Vein endothelial cell (primary cell): ENCODE measurements at places on chromosomes 5 and 9. TPM values are rescaled to one million over a fixed set of nuclear protein-coding genes. Genes with fewer than 3 reads are reported as not detected.

Gene NEURL1B
- 0.65 and 1.6 TPM in 2 replicates for total RNA-seq

Gene PCDHGB6
- 4.3 and 6.2 TPM in 2 replicates for total RNA-seq

Gene FAM219A
- total RNA-seq, result 20.6 and 26.9 TPM in 2 replicates

Gene PDLIM4
- total RNA-seq, result 47.4 and 56.8 TPM in 2 replicates

Gene PHYHD1
- total RNA-seq, result 0.19 and 1.3 TPM in 2 replicates

Gene LECT2
- not detected in 2 replicates for total RNA-seq

Gene SPATA31C1
- total RNA-seq, result not detected in 2 replicates

Gene ZFYVE16
- 23.2 and 29.2 TPM in 2 replicates for total RNA-seq

Gene AQP7
- 0.19 TPM in 1 of 2 replicates, not detected in the other for total RNA-seq

Gene CDK7
- total RNA-seq, result 47.6 and 55.9 TPM in 2 replicates

Gene MARCOL
- not detected in 2 replicates for total RNA-seq

Gene SLC6A3
- total RNA-seq, result not detected in 2 replicates

Gene DNM1
- 0.48 and 0.98 TPM in 2 replicates for total RNA-seq

Gene GABRG2
- total RNA-seq, result not detected in 2 replicates

Gene REEP2
- total RNA-seq, result 4.2 and 4.6 TPM in 2 replicates

Gene ZNF483
- total RNA-seq, result 2.8 and 2.9 TPM in 2 replicates

Gene CBY3
- not detected in 2 replicates for total RNA-seq

Gene PRUNE2
- total RNA-seq, result 6.5 and 7.8 TPM in 2 replicates

Gene TLN1
- total RNA-seq, result 294 and 296 TPM in 2 replicates

Gene F12
- 0.57 and 1.6 TPM in 2 replicates for total RNA-seq

Gene LIFR
- total RNA-seq, result 60.4 and 75.7 TPM in 2 replicates

Gene C5orf52
- not detected in 2 replicates for total RNA-seq

Gene KCNV2
- total RNA-seq, result not detected in 2 replicates

Gene PRELID2
- 17.0 and 19.6 TPM in 2 replicates for total RNA-seq
